ENCODE measurements at places on chromosomes 6 and 20.

GRCh38 chr20:50335866-50336265 lies 145.2 kb downstream of the CEBPB start:
- DNase-seq, result no peak

DNA sequence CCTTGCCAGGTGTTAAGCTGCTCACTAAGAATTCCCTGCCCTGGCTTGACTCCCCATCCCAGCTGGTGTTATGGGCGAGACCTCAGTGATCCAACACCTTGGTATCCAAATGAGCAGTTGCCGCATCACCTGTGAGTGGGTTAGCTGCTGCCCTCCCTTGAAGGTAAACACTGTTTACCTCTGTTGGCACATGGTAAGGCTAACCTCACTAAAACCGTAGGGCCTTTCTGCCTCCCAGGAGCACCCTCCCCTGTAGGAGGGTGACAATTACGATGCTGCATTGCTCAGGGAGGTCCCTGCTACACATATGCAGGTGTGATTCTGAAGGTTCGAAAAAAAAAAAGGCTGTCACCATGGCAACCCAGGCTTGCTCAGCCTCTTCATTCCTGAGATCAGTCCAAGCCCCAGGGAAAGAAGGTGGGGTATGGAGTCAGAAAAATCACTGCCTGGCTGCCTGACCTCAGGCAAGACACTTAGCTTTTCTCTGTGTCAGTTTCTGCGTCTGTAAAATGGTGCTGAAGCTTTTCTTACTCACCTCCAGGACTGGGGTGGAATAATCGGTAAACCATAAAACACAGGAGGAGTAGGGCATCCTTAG lies 19.5 kb downstream of the PNPLA1 start:
- DNase-seq, result no peak

DNA sequence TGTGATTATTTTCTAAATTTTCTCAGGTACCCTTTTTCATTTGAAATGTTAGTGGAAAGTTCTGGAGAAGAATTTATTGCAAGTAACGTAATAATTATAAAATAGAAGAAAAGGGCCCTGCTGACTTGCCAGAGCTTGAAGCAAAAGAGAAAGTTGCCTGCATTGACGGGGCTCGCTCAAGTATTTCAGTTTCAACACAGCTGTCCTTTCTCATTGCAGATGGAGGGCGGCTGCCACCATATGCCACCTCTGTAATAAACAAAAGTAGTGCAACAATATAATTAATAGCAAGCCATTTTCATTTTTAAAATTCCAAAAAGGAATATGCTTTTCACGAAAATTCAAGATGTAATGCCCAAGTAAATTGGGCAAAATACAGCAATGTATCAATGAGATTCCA lies 246.2 kb downstream of the PACRG start:
- no peak for DNase-seq

GRCh38 chr6:165594584-165595333 lies 68.3 kb downstream of the PDE10A start:
- no peak for DNase-seq

DNA sequence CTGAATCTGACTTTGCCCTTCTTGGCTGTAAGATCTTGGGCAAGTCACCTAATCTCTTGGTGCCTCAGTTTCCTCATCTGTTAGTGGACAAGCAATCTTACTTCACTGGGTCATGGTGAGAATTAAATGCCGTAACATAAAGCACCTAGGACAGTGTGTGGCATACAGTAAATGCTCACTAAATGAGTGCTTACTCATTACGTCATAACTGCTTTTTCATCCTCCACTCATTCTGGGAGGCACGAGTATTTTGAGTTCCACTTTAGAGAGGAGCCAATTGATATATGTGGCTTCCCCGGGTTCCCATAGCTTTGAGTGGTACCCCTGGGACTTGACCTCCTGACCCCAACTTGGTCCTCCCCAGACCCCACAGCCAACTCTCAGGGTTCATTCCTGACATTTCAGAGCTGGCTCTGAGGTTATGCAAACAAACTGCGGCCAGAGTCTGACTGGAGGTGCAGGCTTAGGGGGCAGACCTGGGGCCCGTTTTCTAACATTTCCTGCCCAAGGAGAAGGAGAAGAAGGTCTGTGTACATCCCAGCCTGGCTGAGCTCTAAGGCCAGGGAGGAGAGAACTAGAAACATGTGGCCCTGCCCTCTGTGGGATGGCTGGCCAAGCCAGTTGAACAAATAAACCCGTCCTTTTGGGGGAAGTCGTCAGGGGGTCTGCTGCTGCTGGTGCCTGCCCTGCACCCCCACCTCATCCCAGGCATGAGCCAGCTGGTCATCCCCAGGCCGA lies 5.8 kb downstream of the ANGPT4 start:
- DNase-seq, result no peak

- no peak for DNase-seq
Measured at GRCh38 chr20:62943396-62943795, 5.4 kb downstream of the GID8 start.

Data from fibroblast of pulmonary artery (primary cell).